ENCODE measurements at places on chromosomes 7 and 10.

DNA sequence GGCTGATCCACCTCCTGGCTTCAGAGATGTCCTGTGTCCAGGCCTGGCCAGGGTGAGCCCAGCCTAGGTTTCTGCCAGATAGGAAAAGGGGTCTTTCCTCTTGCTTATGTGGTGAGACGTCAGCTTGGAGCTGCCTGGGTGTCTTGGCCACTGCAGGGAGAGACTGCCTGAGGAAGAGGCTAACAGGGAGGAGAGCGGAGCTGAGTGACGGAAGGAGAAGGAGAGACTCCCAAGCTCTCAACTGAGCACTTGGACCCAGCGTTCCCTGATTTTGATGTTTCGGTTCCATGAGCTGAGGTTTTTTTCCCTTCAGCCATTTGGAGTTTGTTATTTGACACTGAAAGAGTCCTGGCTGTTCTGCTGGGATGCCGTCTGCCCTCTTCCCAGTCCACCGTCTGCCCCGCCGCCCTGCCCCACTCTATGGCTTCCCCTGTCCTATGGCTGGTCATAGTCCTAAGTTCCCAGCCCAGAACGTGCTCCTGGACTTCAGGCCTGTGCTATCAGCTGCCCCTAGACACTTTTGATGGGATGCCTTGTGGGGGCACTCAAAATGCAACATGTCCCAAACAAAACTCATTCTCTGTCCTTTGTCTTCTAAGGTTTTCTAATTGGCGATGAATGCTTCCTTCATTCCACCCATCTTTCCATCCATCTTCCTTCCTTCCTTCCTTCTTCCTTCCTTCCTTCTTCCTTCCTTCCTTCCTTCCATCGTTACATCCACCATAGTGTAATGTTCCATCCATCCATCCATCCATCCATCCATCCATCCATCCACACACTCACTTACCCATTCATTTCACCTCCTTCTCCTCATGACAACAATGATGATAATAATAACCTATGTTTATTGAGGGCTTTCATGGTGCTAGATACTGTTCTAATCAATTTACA, 20.3 kb upstream of the PCBD1 start:
- DNase-seq = no peak

DNA sequence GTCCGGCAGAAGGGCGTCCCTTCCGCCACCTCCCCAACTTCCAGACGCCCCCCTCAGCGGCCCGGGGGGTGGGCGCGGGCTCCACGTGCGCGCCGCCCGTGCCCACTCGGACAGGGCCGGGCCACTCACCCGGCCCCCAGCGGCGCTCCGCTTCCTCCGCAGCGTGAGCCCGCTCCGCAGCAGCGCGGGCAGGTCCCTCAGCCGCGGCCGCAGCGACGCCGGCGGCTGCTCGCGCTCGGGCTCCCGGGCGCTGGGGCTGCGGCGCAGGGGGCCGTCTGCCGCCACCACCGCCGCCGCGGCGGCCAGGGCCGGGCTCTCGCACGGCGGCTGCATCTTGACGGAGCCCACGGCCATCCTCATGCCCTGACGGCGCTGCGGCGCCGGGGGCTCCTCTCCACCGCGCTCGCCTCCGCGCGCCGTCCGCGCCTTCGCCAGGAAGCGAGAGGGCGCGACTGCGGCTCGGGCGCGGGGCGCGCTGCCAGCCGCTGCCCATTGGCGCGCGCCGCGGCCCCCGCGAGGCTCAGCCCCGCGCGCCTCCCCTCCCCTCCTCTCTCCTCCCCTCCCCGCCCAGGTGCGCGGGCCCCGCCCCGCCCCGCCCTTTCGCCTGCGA, at the start of gene RAPGEF5:
RAPGEF5 (minus strand) TSS at position 454 of the 610 bp plus-strand sequence; CDS start at position 360, 94 bp downstream.
- DNase-seq = peak; percentile 5

DNA sequence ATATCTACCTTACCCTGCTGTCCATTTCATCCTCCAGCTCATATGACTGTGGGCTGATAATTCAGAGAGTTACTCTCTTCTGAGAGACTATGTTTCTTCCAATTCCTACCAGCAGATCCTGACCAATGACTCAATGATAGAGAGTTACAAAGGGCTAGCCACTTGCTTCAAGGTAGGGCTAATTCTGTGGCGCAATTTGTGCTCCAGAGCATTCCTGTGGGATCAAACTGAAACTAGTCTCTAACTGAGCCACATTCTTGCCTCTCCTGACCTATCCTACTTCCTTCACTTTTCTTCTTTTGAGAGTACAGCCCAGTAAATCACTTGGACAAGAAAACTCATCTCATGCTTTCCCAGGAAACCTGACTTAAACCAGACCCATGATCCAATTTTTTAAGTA, 17.9 kb upstream of the ASZ1 start:
- no peak for DNase-seq

GRCh38 chr10:12797471-12798262, 203.8 kb downstream of the CCDC3 start:
- no peak for DNase-seq

DNA sequence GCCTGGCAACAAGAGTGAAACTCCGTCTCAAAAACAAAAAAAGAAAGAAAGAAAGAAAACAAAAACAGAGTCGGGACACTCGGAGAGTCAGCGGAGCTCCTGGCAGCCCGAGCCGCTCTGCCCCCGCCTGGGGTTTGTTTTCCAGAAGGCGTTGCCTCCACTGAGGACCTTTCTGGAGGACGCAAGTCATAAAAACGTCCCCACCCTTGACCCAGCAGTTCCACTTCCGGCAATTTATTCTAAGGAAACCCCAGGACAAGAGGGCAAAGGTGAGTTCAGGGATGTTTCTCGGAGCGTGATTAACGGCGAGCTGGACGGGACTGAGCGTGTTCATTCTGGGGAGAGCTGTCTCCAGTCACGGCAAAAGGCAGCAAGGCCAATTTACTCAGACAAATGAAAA, 27.0 kb upstream of the SUN1 start:
- DNase-seq = no peak

GRCh38 chr7:118855290-118855689, 630.8 kb downstream of the ANKRD7 start:
- no peak for DNase-seq

DNA sequence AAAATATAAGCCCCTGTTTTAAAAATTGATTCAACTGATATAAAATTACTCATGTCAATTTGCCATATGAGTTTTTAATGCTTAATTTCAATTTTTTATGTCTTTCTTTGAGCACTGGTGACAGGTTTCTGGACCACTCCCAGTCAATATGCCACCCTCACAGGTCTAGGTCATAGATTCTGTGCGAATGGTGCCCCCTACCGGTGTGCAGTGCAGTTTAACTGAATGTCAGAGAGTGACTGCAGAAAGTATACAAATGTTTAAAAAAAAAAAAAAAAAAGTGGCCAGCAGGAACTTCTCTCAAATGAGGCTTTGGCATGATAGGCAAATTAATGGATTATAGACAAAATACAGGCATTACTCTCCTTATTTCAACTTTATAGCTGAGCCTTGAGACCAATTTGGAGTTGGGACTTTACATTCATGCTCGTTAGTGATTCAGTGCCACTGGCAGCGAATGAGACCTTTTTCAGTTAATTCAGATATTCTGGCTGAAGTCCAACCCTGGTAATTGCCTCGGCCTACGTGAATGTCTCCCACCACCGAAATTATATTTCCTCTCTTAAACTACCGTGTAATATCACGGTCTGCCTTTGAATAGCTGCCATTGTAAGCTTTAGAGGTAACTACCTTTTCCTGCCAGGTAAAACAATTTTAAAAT, 427.6 kb downstream of the PHTF2 start:
- DNase-seq = peak; percentile 13

- no peak for DNase-seq
Observed at GRCh38 chr7:47484923-47485639, 96.8 kb downstream of the TNS3 start.

GRCh38 chr10:97222326-97222961, 36.7 kb upstream of the SLIT1 start:
- no peak for DNase-seq

DNA sequence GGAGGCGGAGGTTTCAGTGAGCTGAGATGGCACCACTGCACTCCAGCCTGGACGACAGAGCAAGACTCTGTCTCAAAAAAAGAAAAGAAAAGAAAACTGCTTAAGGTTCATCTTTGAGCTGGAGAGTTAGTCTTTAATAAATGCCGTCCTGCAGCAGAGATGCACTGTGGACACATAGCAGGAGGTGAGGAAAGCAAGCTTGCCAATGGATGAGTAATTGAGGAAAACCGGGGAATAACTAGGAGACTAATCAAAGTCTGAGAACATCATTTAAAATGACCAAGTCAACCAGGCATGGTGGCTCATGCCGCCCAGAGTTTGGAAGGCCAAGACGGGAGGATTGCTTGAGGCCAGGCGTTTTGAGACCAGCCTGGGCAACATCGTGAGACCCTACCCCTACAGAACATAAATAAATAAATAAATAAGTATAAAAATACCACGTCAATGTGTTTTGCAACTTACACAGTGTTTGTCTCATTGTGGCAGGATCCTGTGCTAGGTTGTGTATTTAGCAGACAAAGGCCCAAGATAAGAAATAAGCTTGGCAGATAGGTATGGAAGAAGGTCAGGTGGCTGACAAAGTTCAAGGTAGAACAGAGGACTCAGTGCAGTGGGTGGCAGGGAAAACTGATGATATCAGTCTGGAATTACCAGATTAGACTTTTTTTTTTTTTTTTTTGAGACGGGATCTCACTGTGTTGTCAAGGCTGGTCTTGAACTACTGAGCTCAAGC, 115.7 kb upstream of the KMT2C start:
- no peak for DNase-seq

- no peak for DNase-seq
Observed at GRCh38 chr7:82600531-82600930, 157.0 kb upstream of the CACNA2D1 start.

- no peak for DNase-seq
Observed at GRCh38 chr7:158111906-158112570, 475.6 kb downstream of the PTPRN2 start.

DNA sequence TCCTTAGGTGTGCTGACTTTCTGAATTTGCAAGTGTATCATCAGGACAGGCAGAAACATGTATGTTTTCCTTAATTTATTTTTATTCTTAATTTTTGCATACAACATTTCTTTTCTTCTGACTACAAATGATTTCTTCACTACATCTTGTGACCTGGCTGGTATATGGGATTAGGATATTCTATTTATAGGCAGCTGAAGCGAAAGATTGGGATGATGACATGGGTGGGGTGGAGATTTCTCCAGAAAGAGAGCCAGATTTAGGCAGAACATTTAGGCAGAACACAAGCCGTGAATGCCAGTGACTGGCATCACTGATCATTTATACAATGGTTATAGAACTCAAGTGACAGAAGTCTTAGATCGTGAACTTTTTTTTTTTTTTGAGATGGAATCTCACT, 256.7 kb downstream of the KLF6 start:
- no peak for DNase-seq

GRCh38 chr7:67364441-67365017, 367.9 kb downstream of the TYW1 start:
- DNase-seq = no peak

GRCh38 chr10:43955002-43955596, 306.4 kb upstream of the ZNF32 start:
- no peak for DNase-seq

DNA sequence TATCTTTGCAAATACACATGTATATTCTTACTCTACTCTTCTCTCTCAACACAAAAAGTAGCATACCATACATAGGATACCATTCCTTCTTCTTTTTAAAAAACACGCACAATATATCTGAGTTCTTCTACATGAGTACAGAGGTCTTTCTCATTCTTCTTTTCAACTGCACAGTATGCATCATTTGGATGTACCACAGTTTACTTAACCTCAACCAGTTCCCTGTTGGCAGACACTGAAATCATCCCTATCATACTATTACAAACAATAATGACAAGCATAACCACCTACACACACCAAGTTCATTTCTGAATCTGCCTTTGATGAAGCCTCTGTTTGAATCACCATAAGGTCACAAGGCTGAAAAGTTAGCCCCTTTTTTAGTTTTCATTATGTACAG, 25.7 kb upstream of the GGCT start:
- DNase-seq = no peak

DNA sequence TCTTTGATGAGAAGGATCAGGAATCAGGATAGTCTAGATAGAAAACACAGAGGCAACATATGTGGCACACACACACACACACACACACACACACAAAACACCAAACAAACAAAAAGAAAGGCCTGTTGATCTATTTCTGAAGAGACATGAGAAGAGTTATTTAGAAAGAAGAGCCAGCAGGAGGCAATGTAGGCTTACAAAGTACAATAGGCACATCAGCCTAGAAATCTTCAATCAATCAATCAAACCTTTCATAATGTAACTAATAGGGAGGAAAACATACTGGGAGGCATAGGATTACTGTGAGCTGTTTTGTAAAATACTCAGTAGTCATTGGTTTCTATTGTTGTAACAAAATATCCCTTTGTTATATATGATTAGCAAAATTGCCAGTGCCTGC, 47.3 kb upstream of the TES start:
- no peak for DNase-seq

DNA sequence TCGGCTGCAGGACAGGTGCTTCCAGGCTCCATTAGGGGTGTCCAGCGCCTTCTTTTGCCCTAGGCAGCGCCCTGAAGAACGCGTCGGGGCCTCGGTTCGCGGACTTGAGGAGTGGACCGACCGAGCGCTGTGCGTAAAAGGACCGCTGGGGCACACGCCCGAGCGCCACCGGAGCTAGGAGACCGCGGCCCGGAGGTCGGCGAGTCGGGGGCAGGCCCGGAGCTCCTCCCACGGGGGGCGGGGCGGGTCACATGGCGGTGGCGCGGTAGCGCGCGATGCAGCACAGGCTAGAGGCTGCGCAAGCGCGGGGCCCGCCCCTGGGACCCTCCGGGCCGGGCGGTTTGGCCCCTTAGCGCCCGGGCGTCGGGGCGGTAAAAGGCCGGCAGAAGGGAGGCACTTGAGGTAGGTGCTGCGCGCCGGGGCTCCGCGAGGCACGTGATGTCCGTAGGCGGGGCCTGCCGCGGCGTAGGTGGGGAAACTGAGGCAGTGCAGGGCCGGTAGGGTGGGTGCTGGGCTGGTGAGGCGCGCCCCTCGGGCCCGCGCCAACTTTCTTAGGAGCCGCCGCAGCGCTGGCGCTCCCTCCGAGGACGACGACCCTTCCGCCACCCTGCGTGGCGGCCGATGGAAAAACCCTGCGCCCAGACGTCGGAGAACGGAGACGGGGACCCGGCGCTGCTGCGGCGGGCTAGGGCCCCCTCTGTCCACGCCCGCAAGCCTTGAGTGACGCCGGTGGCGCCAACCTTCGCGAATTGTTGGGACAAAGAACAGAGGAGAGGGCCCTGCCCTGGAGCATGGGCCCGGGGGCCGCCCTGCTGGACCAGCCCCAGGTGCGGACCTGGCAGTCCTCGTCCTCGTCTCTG, at the start of gene PRXL2A:
PRXL2A (plus strand) TSS at position 310 of the 860 bp plus-strand sequence. CDS start 11,917 bp downstream, outside the sequence.
- DNase-seq = peak; percentile 86

- DNase-seq = no peak
Observed at GRCh38 chr10:122419016-122419415, 35.4 kb upstream of the ARMS2 start.

DNA sequence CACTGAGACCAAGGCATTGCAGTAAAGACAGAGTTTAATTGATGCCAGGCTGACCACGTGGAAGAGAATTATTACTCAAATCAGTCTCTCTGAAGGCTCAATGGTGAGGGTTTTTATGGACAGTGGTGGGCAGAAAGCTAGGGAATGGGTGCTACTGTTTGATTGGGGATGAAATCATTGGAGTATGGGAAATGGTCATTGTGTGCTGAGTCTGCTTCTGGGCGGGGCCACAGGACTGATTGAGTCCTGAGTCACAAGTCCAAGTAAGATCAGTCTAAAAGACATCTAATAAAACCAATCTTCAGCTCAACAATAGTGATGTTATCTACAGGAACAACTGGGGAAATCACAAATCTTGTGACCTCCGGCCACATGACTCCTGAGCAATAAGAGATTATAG, 868.4 kb downstream of the SORCS3 start:
- DNase-seq = no peak

Data from stimulated activated naive CD8-positive, alpha-beta T cell treated with anti-CD3 and anti-CD28 coated beads, Interleukin-15, amount 100 ng/mL, for 72 hours (primary cell).